ENCODE measurements at places on chromosomes 12 and 14. TPM values are rescaled to one million over a fixed set of nuclear protein-coding genes. Genes with fewer than 3 reads are reported as not detected.

- DNase-seq: no peak
Measured at GRCh38 chr14:99066378-99066777, 205.6 kb downstream of the BCL11B start.

DNA sequence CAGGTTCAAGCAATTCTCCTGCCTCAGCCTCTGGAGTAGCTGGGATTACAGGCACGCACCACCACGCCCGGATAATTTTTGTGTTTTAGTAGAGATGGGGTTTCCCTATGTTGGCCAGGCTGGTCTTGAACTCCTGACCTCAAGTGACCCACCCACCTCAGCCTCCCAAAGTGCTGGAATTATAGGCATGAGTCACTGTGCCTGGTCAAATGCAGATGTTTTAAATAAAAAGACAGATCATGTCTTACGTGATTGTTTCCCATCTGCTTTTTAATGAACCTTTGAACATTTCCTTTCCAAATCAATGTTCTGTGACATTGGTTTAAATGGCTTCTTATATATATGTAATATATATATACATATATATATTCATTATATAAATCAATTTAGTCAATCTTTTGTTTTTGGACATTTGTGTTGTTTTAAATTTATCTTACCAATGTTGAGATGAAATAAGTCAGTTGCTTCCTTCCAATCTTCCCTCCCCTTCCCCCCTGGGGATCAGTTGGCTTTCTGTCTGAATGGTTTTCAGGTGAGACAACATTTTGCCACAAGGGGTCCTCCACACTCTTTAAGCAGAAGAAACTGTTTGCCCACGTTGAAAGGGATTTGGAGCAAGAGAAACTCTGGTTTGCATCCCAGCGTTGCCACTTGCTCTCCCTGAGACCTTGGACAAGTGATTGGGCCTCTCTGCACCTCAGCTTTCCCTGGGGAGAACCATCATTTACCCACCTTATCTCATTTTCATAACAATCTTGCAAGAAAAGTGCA, 47.6 kb upstream of the RBM19 start:
- no peak for DNase-seq

- no peak for DNase-seq
Measured at GRCh38 chr14:105334383-105335230, 20.1 kb downstream of the PACS2 start.

DNA sequence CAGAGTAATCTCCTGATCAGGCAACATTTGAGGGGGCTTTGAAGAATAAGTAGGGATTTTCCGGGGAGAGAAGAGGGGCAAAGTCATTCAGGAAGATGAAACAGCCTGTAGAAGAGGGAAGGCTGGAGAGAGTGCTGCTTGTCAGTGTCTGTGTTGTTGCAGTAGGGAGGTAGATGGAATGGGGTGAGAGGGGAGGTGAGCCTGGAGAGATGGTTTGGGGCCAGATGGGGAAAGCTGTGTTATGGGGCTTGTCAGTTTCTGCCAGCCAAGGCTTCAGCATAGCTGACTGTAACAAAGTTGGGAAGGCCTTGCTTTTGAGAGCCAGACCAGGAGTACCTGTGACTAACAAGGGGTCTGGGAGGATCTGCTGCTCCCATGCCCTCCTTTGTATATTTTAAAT, 18.0 kb downstream of the BICD1 start:
- no peak for DNase-seq

IFNG-AS1 gene
- polyA plus RNA-seq: 0.16 TPM

- DNase-seq: no peak
Measured at GRCh38 chr14:59739794-59740193, 130.8 kb downstream of the RTN1 start.

GRCh38 chr12:1474574-1475153, 119.7 kb downstream of the FBXL14 start:
- DNase-seq: peak; percentile 36

DNA sequence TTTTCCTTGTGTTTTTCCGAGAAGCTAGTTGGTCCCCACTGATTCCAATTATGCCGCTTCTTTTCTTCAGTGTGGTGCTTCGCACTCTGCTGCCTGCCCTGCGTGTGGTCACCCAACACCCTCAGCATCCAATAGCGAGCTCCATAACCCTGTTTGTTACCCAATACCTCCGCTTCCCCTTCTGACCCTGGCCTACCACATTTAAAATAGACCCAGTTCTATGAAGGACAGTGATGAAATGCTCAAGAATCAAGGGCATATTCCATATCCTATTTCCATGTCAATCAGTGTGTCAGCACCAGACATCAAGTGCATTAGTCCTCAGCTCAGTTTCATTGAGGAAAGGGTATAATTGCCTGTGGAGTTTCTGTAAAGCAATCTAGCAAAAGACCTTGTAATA, 9.5 kb downstream of the NDRG2 start:
- no peak for DNase-seq

- no peak for DNase-seq
Measured at GRCh38 chr14:31564194-31564593, 3.0 kb downstream of the NUBPL start.

DNA sequence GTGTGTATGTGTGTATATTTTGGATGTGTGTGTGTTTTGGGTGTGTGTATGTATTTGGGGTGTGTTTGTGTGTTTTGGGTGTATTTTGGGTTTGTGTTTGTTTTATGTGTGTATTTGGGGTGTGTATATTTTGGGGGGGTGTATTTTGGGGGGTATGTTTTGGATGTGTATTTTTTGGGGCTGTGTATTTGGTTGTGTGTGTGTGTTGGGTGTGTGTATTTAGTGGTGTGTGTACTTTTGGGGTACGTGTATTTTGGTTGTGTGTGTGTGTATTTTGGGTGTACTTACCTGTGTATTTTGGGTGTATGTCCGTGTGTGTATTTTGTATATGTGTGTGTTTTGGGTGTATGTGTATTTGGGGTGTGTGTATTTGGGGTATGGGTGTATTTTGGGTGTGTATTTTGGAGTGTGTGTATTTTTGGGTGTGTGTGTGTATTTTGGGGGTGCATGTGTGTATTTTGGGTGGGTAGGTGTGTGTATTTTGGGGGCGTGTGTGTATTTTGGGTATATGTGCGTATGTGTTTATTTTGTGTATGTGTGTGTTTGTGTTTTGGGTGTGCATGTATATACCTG, 16.7 kb upstream of the TCTN2 start:
- DNase-seq: no peak

DNA sequence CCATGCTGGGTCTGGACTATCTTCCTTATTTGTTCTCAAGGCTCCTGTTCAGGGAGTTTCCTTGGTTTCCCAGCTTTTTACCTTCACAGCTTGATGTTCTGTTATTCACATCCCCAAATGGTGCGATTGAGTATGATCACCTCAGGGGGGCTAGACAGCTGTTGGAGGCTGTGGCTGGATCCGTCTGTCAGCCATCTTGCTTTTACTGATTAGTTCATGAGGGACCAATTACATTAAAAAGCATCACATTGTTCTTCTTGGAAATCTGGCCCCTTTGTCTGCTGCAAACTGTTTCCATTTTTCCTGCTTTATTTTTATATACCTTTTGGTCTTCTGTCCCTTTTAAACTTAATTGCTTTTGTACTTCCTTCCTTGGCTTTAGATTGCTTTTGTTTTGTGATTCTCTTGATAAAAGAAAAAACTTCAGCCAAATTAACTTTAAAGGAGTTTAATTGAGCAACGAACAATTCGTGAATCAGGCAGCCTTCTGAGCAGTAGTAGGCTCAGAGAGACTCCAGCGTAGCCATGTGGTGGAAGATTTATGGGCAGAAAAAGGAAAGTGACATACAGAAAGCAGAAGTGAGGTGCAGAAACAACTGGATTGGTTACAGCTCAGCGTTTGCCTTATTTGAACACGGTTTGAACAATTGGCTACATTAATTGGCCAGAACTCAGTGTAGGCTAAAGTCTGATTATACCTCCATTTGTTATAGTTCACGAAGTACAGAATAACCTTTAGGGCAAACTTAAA, 208.7 kb downstream of the AEBP2 start:
- no peak for DNase-seq

DNA sequence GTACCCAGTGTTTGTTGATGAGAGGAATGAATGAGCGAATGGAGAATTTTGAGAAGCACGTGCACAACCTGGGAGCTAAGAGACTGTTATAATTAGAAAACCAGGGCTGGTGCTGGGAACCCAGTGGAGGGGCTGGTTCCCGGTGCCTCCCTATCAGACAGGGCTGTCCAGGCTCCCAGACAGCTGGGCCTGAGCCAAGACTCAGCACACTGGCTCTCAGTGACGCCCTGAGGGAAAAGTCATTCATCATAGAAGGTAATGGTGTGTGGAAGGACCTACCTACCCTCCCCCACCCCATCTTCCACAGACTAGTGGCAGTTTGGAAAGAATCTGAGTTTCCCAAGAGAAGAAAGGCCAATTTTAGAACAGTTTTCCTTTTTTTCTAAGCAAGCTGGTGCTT, 34.7 kb downstream of the KCNA5 start:
- DNase-seq: peak; percentile 76

OR4E2 gene
- not detected for polyA plus RNA-seq

GRCh38 chr12:2453076-2453760, 341.6 kb upstream of the FKBP4 start:
- no peak for DNase-seq

GRCh38 chr14:49982501-49982951, 89.6 kb downstream of the ARF6 start:
- DNase-seq: no peak

- no peak for DNase-seq
Measured at GRCh38 chr12:69483700-69484099, 13.5 kb downstream of the FRS2 start.

GRCh38 chr14:33420051-33420627, 481.5 kb downstream of the NPAS3 start:
- DNase-seq: no peak

DNA sequence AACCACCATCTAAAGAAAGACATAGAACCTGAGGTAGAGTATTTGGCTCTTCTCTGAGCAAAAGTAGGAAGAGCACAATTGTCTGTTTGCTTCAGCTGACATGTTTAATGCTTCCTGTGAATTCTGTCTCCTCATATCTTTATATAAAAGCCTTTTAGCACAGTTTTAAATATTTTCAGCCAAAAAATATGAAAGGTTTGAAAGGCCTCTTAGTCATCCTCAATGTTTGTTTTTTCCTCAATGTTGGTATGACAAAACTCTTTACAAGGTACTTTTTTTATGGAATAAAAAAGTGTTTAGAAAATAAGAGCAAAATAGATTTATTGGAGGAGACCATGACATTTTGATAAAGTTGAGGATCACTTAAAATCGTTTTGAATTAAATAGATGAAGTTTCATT, 360.9 kb downstream of the NAV3 start:
- no peak for DNase-seq

PIP4K2C gene
- polyA plus RNA-seq: 39.1 TPM

GRCh38 chr14:93299866-93300265, 33.0 kb downstream of the BTBD7 start:
- DNase-seq: no peak

CCDC38 gene
- 1.3 TPM for polyA plus RNA-seq

INF2 gene
- 34.1 TPM for polyA plus RNA-seq

OTOGL gene
- 0.40 TPM for polyA plus RNA-seq

GRCh38 chr14:76430017-76430416, 54.1 kb downstream of the ESRRB start:
- no peak for DNase-seq
